AG20443 (cell line): ENCODE measurements at places on chromosomes 2 and 18.

- peak; percentile 88 for DNase-seq
Observed at GRCh38 chr2:218003981-218004419, 1.2 kb upstream of the TNS1 start.

- DNase-seq = no peak
Observed at GRCh38 chr2:102999958-103000357, 238.1 kb downstream of the TMEM182 start.

- DNase-seq = no peak
Observed at GRCh38 chr18:60157810-60158209, 214.8 kb downstream of the MC4R start.

GRCh38 chr2:222290736-222291484, 7.9 kb downstream of the PAX3 start:
- no peak for DNase-seq

- DNase-seq = no peak
Observed at GRCh38 chr2:234502919-234503285, 6.0 kb upstream of the ARL4C start.

DNA sequence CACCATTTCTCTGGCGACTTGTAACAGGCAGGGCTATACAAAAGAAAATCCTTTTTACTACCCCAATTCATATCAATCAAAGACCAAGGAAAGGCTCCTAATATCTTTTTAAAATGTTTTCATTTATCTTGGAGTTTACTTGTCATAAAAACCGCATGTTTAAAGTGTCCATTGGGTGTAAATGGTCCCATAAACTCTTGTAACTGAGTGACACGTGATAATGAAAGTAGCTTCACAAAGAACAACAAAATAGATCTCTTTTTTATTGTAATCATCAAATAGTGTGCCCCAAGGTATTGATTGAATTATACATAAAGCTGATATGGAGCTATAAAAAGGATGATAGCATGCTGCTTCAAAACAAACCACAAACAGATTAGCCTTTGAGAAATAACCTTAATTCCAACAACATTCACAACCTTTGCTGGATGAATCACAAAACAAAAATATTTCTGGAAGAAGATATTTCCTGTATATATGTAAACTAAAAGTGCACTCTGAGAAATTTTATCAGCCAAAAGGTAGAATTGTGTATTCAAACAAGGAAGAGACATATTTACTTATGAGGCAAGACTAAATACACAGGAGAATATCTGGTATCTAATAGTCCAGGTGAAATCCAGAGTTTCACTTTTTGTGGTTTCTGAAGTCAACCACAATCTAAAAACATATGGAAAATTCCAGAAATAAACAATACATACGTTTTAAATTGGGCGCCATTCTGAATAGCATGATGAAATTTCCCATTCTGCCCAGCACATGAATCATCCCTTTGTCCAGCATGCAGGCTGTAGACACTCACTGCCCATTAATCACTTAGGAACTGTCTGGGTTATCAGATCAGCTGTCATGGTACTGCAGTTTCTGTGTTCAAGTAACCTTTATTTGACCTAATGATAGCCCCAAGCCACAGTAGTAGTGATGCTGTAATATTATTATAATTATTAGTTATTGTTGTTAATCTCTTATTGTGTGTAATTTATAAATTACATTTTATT, 237.5 kb downstream of the PIK3C3 start:
- DNase-seq = no peak

GRCh38 chr2:65722028-65722778, 289.8 kb upstream of the SPRED2 start:
- DNase-seq = peak; percentile 42

GRCh38 chr2:27249159-27249890, 13.5 kb downstream of the SLC30A3 start:
- DNase-seq = no peak

DNA sequence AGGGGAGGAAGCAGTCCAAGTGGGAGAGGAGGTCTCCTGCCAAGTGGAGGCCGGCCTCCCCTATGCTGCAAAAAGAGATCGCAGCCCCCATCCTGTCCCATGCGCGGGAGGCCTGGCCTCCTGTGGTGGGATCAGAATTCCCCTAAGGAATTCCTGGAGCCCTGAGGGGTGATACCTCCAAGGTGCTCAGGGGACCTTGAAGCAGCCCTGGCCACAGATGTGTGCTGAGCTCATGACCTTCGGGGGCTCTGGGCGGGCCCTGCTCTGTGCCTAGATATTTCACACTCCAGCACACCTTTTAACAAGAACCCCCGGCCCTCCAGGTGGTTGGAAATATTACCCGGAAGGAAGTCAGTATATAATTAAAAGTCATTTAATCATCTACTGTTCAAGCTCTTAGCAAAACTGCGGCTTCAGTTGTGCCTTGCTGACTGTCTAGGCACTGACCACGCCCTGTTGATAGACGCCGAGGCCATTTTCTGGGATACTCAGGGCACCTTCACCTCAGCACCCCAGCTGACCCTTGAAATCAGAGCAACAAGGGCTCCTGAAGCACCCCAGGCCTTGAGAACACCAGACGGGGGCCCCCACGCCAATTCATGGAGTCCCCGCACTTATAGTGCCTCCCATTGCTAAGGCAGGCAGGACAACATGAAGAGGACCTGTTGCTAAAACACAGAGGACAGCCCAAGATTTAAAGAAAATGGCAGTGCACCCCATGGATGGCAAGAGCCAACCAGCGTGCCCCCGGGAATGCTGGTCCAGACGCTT, 119.1 kb downstream of the NDUFA10 start:
- DNase-seq = no peak

GRCh38 chr2:84735389-84735788, 145.5 kb downstream of the TRABD2A start:
- no peak for DNase-seq

DNA sequence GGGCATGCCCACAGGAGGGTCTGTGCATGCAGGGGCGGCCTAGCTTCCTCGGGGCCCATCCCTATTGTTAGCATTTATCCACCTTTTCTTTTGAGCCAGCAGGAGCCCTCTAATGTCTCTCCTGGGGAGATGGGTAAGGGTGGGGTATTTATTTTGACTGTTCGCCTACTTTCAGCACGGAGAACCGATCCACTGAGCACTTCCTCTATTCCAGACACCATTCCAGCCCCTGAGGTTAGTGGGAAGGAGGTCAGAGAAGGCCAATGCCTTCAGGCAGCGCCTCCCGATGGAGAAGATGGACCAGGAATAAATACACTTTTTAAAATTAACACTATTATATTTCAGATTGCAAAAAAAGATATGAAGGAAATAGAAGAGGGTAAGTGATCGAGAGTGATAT, 276.0 kb downstream of the PHLPP1 start:
- DNase-seq = no peak

GRCh38 chr18:77478646-77479442, 229.2 kb downstream of the GALR1 start:
- DNase-seq = no peak

DNA sequence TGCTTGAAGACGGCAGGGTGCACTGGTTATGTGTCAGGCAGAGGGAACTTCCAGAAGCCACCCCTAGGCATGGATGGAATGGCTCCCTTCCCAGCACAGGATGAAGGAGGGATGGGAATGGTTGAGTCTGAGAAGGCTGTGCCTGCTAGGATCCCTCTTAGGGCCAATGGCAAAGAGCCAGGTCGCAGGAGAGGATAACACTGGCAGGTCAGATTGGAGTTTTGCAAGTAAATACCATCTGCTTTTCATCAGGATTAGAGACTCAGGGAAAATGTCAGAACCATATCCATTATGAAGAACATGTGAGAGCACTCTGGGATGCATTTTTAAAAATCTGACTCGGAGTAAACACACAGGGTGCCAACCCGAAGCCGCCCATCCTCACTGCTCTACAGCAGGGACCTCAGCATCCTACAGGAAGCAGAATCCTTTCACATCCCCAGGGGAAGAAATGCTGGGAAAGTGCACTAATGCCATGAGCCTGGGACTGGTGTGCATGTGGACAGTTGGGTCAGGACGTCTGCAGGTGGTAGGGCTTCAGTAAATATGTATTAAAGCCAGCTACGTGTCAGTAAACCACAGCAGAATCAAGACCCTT, 139.9 kb downstream of the MYT1L start:
- no peak for DNase-seq

- DNase-seq = no peak
Observed at GRCh38 chr18:12960853-12961397, 13.1 kb downstream of the SEH1L start.

DNA sequence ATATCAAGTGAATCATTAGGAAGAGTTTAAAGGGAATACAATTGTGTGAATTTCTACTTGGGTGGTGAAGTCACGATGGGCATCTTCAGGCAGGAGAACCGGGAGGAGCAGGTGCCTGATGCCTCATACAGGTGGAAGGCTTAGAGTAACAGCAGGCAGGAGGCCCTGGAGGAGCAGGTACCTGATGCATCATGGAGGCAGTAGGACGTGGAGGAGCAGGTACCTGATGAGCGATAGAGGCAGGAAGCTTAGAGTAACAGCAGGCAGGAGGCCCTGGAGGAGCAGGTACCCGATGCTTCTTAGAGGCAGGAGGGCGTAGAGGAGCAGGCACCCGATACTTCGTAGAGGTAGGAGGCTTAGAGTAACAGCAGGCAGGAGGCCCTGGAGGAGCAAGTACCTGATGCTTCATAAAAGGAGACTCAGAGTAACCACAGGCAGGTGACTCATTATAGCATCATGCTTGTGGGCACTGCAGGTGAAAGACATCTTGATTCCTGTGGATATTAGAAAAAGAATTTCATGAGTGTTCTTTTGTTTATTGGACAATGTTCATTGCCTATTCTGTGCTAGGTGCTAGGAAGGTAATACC, 133.9 kb downstream of the ATP9B start:
- no peak for DNase-seq

GRCh38 chr2:72111061-72111460, 36.6 kb downstream of the CYP26B1 start:
- DNase-seq = no peak

DNA sequence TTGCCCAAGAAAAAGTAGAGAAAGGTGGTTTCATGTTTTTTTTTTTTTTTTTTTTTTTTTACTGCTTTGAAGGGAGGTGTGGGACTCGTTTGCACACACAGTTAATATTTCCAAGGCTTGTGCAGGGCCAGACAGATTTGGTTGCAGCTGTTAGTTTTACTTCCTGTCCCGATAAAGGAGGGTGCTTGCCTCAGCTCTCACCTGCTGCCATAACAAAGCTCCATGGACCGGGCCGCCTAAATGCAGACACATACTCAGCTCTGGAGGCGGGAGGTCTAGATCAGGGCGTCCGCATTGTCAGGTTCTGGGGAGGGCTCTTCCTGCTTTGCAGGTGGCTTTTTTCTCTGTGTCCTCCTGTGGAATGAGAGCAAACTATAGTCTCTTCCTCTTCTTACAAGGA, 69.9 kb downstream of the ODC1 start:
- DNase-seq = no peak

- peak; percentile 79 for DNase-seq
Observed at GRCh38 chr18:74196220-74197119, 48.1 kb downstream of the TIMM21 start.

DNA sequence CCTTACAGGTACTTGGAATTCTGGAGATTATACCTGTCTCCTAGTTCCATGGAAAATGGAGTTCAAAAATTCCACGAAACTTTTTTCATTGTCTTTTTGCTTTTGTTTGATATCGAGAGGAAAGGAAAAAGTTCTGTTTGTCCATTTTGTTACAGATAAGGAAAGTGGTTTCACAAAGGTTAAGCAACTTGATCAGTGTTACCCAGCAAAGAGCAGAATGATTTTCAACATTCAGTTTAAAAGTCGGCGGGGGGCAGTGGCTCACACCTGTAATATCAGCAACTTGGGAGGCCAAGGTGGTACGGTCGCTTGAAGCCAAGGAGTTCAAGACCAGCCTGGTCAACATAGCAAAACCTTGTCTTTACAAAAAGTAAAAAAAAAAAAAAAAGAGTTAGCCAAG, 118.8 kb downstream of the LDLRAD4 start:
- DNase-seq = no peak

DNA sequence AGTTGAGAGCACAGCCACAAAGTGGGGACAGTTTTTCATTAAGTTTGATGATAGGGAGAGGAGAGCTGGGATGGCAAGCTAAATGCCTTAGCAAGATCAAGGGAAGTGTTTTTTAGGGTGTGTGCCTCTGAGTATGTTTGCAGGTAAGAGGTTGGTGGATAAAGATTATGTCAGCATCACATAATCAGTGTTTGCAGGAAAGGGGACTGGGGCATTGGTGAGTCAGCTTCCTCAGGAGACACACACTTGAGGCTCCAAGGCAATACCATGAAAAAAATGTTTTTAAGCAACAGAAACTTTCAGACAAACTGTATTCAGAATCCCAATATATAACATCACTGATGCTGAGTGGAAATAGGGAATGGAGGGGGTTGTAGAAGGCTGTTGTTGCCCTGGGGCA, 25.4 kb upstream of the DTNB start:
- no peak for DNase-seq

- DNase-seq = no peak
Observed at GRCh38 chr2:24871852-24872333, 48.1 kb downstream of the ADCY3 start.

DNA sequence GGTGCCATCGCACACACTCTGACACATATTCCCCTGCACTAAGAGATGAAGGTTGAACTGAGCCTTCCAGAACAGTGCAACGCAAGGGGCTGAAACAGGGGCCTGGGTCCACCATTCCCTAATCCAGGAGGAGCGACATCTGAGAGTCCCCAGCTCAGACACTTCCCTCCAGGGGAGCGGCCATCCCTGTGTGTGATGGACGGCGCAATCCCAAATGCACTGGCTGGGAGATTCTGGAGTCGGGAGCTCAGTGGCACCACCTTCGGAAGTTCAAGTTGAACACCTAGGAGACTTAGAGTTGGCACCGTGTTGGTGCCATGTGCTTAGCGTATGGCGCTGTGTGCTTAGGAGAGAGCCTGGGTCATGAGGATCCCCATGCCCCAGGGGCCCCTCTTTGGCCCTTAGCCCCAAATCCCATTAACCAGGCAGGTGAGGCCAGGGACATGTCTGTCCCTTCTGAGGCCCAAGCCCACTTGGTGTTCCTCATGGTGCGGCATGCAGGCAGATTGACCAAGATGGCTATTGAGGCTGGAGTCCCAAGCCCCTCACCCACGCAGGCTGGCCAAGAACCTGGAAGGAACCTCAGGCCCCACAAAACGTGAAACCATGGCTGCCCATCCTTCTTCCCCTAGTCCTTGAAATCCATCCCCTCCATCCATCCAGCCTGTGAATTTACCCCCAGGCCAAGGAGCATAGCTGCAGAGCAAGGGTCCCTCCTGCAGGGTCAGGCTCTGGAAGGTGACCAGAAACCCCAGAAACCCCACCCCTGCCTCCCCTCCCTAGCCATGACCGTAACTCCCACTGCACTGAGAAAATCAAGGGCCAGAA, 114.1 kb upstream of the OTOS start:
- DNase-seq = no peak

GRCh38 chr2:156541229-156541628, 105.0 kb downstream of the GPD2 start:
- no peak for DNase-seq

DNA sequence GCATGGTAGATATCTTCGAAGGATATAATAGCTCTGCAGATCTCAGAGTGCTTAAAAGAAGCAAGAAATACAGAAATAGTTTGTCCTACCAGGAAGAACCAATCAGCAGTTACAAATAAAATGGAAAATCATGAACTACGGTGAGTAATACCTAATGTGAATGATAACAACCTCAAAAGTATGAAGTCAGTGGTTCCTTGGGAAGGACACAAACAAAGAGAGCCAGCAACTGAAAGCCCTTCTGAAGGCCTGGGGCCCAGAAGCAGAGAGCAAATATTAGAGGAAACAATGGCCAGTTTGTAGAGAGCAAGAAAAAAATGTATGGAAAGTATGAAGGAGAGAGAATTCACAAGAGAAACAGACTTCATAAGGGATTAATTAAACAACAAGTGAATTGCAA, 226.8 kb upstream of the CHST9 start:
- DNase-seq = no peak

- DNase-seq = peak; percentile 75
Observed at GRCh38 chr2:218991674-218992168, 1.5 kb downstream of the CRYBA2 start.
